ENCODE measurements at places on chromosomes 12 and 14.

- DNase-seq: no peak
These were observed 34.7 kb upstream of the YY1 start for GRCh38 chr14:100203962-100204834.

DNA sequence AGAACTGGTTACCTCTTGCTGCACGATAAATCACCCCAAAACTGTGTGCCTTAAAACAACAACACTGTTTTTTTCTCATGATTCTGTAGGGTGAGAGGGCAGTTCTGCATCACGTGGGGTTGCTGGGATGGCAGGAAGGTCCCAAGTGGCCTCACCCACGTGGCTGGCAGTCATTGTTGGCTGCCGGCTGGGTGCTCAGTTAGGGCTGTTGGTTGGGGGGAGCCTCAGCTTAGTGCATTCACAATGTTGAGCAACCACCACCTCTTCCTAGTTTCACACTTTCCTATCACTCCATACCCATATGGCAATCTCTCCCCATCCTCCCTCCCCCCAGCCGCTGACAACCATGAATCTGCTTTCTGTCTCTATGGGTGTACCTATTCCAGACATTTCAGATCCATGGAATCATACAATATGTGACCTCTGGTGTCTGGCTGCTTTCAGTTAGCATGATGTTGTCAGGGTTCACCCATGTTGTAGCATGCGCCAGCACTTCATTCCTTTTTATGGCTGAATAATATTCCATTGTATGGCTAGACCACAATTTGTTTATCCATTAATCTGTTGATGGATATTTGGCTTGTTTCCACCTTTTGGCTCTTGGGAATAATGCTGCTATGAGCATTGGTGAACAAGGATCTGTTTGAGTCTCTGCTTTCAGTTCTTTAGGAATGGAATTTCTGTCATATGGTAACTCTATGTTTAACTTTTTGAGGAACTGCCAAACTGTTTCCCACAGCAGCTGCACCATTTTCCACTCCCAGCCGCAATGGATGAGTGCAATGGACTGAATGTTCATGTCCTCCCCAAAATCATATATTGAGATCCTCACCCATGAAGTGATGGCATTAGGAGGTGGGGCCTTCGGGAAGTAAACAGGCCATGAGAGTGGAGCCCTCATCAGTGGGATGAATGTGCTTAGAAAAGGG lies 11.2 kb upstream of the POP5 start:
- no peak for DNase-seq

DNA sequence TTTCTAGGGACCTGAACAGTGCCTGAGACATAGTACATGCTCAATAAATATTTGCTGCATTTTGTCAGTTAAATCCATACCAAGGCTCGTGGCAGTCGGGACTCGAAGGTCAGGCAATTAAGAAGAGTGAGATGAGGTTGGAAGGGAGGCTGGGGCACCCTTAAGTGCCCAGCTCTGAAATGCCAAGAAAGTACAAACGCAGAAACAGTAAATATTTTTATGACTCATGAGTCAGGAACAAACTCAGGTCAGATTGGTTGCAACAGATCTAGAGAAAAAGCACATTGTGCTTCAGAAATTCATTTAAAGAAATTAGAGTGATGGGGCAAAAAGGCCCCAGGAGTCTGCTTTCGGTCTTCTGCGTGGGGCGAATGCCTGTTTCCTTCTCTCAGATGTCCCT lies 83.0 kb upstream of the FZD10 start:
- DNase-seq: no peak

- DNase-seq: no peak
These were observed 9.6 kb downstream of the GNS start for GRCh38 chr12:64749461-64750200.

- no peak for DNase-seq
These were observed 83.5 kb downstream of the SLC25A47 start for GRCh38 chr14:100406505-100407131.

- no peak for DNase-seq
These were observed 3.6 kb downstream of the COQ6 start for GRCh38 chr14:73953731-73954130.

- DNase-seq: no peak
These were observed 128.4 kb downstream of the BBS10 start for GRCh38 chr12:76219806-76220205.

GRCh38 chr14:36582874-36583241 lies 444 bp upstream of the NKX2-8 start:
- peak; percentile 9 for DNase-seq

GRCh38 chr12:47686645-47687240 lies 19.1 kb downstream of the RPAP3 start:
- DNase-seq: peak; percentile 43

GRCh38 chr14:24032727-24033418 lies 18.9 kb upstream of the CARMIL3 start:
- peak; percentile 51 for DNase-seq

- DNase-seq: no peak
These were observed 10.7 kb downstream of the DHRS2 start for GRCh38 chr14:23646648-23647549.

- no peak for DNase-seq
These were observed 404.4 kb upstream of the MGAT4C start for GRCh38 chr12:86660488-86661147.

DNA sequence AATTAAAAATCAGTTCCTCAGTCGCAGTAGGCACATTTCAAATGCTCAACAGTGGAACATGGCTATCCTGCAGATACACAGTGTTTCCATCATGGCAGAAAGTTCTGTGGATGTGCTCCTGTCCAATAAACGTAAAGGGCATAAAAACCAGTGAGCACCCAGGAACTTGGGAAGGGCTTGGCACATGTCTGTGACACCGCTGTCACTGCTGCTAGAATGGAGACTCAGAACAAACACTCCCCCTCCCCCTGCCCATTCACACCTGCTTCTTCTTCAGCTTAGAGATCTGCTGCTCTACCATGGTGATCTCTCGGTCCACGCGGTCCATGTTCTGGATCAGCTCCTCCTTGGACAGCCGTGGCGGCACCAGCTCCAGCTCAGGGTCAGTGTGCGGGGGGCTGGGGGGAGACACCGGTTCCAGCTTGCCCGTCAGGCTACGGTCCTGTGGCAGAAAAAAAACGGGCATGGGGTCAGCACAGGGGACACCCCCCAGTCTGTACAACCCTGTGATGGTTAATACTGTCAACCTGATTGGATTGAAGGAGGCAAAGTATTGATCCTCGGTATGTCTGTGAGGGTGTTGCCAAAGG lies 94.6 kb downstream of the NCOR2 start:
- DNase-seq: no peak

DNA sequence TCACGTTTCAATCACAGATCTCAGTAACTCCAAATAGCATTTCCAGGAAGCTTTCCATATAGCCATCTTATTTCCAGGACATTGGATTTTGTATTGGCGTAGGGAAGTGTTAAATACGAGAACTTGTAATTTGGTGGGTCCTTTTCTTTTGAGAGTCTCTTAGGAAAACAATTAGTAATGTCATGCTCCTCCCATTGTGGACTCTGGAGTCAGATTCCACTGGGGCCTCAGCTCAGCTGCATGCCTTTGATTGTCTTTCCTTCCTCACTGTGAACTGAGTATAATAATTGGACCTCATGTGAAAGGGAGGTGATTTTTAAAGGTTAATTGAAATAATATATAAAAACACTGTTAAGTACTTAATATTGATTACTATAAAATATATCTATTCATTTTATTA lies 462.6 kb downstream of the NPAS3 start:
- no peak for DNase-seq

GRCh38 chr14:91283666-91284065 lies 39.2 kb upstream of the GPR68 start:
- no peak for DNase-seq

GRCh38 chr12:50132505-50133135 lies 20.6 kb downstream of the COX14 start:
- peak; percentile 21 for DNase-seq

- no peak for DNase-seq
These were observed 750.2 kb downstream of the TMEM121 start for GRCh38 chr14:106276326-106277267.

- DNase-seq: peak; percentile 92
These were observed at the start of gene SUDS3 for GRCh38 chr12:118376089-118377020. SUDS3 (plus strand) TSS chr12:118376555; CDS start chr12:118376692, 137 bp downstream.

GRCh38 chr12:127150956-127151355 lies 1116.0 kb upstream of the TMEM132C start:
- DNase-seq: no peak

DNA sequence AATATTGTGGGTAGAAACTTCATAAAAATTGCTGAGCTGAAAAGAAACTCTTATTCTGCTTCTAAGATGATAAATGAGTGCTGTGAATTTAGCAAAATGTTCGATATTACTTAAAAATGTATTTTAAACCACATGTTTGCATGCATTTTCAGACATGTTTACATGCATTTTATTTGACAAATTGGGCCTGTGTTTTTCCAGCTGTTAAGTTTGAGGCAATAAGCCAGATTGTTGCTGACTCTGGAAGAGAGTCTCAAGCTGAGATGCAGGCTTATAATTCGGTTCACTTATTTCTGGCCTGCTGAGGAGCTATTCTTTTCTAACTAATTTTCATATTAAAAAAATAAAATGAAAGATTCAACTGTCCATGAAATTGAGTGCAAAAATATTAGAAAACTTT lies 110.1 kb downstream of the SYNE2 start:
- no peak for DNase-seq

All from AG08396 (cell line).